ENCODE measurements at places on chromosomes 2 and 18.

GRCh38 chr2:649426-650342 lies 27.5 kb downstream of the TMEM18 start:
- DNase-seq = no peak

DNA sequence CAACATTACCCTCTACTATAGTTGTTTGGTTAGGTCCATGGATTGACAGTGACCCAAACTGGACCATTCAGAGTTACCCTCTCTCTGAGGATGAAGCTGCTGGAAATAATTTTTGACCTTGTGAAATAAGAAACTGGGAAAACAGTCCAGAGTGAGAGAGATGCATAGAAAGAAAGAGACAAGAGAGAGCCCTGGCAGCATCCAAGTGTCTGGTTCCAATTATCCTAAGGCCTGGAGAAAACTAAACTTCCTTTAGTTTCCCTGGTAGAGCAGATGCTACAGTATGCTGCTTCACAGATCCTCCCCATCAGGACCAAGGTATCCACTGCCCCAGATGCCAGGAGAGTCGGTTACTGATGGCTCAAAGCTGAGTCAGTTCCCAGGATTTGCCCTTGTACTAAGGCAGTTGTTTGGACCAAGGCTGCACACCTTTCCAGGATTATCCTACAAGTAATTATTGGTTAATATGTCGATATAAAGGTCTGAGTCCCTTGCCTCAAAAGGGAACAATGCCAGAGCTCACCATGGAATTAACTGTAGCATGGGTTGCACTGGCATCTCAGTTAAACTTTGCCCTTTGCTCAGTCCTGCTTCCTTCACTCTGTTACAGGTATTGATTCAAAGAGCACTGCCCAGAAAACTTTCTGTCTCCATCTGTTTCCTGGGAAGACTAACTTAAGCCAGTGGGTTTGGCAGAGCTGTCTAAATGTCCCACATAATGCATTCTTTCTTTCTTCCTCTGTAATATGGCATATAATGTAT lies 14.6 kb upstream of the CHN1 start:
- no peak for DNase-seq

GRCh38 chr2:56960581-56960980 lies 776.8 kb downstream of the CCDC85A start:
- DNase-seq = no peak

- DNase-seq = no peak
These were observed 108.2 kb upstream of the ERBB4 start for GRCh38 chr2:212646698-212647366.

DNA sequence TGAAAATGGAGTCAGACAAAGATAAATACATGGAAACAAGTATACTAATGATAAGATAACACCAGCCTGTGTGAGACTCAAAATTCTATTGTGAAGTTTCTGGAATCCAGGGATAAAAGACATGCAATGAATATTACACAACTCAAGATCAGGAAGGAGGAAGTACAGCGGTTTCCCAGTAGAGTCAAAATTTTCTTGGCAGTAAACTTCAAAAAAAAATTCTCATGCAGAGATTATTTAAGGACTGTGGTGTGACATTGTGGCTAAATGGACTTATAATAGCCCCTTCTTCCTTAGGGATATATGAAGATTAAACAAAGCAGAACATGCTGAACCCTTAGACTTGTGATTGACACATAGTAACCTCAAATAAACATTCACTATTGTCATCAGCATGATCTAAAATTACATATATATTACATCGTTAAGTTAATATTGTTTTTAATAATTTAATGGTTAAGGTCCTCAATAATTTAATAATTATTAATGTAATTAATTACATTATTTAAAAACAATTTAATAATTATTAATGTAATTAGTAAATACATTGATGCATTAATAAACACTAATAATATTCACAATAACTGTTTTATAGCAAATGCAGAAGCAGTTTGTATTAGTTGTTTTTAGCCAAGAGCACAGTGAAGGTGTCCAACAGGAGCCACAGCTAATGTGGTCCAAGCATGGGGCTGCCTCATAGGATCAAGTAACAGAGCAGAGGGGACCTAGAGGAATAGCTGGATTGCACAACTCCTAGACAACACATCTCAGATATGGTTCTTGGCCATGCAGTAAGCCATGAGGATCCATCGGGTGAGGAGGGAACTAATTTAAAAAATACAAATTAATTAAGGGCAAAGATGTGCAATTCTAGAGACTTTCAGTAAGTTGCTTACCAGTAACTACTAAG lies 77.3 kb downstream of the POLE4 start:
- DNase-seq = no peak

GRCh38 chr18:23226391-23226790 lies 91.1 kb downstream of the CABLES1 start:
- DNase-seq = no peak

GRCh38 chr2:182057002-182057401 lies 71.3 kb downstream of the PPP1R1C start:
- no peak for DNase-seq

GRCh38 chr2:12287220-12287751 lies 429.4 kb upstream of the TRIB2 start:
- DNase-seq = no peak

DNA sequence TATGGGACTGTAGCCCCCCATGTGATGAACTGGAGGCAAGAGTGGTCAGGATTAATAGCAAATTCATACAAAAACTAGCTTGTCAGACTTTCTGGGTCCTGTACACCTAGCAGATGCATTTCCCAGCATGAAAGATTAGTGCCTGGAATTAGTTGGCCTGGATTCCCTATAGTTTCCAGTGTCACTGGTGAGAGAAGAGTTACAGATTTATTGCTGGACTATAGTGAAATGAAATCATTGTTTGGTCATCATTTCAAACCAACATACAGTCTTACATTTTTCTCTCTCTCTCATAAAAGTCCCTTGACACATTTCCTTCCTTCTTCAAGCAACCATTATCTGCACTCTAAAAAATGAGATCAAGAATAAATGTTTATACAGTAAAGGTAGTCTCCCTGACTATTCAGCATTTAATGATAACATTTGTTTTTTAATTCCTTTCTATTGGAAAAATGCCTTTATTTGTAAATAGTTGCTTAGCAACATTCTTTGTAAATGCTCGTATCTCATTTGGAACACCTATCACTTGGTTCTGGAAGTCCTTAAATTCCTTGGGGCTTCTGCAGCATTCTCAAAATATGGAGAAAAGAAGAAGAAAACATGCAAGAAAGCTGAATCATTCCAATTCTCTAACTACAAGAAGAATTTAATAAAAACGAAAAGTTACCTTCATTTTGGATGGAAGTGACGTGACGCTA lies 144.4 kb downstream of the MREG start:
- DNase-seq = no peak

DNA sequence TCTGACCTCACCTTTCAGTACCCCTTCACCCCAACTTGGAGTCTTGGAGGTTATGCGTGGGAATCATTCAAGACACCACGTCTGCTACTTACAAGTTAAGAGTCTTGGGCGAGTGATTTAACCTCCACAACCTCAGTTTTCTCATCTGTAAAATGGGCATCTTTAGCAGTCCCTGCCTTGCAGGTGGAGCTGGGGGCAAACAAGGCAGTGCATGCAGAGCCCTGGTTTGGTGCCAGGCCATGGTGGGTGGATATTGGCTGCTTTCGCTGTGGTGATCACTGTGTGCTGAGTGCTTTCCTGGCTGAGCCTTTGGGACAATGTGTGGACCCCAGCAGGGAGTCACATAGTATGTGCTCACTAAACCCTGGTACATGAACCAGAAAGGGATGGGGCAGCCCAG lies 20.4 kb upstream of the PTMA start:
- DNase-seq = no peak

DNA sequence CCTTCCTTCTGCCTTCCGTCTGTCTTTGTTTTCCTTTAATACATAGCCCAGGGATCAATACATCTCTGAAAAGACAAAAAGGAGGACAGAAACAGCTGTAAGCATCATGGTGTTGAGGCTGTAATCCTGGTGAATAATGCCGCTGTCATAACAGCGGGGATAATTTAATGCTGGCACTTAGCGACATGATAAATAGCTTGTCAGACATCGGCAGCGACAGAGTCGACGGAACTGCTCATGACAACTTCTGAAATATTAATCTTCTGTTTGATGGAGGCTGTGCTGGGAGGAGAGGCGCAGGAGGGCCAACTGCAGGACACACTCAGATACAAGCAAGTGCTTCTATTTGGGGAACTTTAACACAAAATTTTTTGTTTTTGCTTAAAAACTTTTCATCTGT lies 602.2 kb downstream of the GALR1 start:
- DNase-seq = no peak

DNA sequence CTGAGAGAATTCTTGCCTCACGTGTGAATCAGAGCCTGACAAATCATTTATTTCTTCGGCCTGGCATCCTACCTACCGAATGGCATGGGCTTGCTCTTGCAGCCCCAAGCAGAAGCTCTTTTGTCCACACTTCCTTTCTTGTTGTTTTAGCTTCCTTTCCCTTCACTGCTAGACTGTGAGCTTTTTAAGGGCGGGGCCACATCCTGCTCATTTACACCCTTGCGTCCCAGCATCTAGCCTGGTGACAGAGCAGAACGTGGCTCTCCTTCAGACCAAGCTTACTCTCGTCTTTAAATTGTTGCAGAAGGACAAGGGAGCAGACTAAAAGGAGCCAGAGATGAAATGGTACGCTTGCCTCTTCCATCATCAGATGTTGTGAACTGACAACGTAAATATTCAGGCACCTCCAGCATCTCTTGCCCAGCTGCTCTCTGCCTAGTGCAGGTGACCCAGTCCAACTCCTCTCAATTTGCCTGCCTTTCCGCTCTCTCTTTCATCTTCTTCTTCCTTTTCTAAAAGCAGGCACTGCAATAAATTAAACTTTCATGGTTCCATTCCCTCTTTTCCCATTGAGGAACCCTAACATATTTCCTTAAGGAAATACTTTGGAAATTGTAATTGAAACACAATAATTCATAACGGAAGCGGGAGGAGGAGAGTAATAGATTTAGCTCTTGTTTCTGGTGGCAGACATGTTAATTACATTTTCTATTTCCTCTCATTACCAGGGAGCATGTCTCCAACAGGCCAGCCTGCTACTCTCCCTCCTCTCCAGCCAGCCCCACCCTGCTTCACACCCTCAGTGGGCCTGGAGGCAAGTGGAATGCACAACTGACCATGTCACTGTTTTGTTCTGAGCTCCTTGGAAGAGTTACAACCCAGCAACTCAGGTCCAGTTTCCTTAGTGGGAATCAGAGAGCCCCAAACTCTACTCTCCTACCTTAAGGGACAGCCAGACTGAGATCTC lies 228.1 kb upstream of the TRIB2 start:
- DNase-seq = peak; percentile 66

DNA sequence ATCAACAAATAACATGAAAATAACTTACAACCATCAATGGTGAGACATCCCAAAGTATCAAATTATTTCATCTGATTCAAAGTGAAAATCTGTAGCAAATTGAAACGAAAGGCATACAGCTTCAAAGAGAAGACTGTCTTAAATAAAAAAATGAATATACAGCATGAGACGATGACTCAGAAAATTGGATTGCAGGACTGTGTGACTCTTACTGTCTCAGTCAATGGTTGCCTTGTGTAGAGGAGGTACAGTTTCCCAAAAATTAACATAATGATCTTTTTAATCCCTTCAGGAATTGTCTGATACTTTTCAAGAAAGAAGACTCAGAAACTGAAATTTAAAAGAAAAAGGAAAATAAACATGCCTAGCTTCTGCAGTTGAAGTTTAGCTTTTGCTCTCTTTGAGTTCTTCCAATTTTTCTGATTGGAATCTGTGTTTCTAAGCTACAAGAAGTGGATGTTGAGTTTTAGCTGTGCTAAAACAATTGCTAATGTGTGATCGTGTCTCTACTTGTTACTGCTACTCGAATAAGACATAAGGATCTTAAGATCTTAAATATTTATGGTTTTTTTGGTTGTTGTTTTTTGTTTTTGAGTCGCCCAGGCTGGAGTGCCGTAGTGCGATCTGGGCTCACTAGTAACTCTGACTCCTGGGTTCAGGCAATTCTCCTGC lies 41.1 kb upstream of the EPB41L3 start:
- no peak for DNase-seq

GRCh38 chr2:105184420-105184819 lies 57.1 kb upstream of the GPR45 start:
- DNase-seq = no peak

GRCh38 chr18:79465392-79465991 lies 69.8 kb downstream of the NFATC1 start:
- DNase-seq = no peak

DNA sequence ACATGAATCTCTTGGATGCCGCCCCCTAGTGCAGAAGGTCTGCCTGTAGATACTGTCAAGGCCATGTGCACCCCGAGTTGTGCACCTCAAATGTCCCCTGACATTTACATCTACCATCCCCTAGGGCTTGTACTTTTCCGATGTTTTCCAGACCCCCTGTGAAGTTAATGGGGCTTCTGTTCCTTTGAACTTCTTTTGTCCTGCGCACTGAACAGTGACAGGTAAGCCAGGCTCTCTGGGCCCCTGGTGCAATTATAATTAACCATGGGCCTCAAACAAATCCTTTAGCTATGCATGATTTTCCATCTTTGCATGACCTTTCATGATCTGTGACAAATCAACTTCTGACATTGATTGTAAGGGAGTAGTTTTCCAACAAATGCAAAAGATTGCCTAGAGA lies 158.4 kb downstream of the FHOD3 start:
- no peak for DNase-seq

GRCh38 chr2:222844323-222844722 lies 16.5 kb upstream of the ACSL3 start:
- no peak for DNase-seq

DNA sequence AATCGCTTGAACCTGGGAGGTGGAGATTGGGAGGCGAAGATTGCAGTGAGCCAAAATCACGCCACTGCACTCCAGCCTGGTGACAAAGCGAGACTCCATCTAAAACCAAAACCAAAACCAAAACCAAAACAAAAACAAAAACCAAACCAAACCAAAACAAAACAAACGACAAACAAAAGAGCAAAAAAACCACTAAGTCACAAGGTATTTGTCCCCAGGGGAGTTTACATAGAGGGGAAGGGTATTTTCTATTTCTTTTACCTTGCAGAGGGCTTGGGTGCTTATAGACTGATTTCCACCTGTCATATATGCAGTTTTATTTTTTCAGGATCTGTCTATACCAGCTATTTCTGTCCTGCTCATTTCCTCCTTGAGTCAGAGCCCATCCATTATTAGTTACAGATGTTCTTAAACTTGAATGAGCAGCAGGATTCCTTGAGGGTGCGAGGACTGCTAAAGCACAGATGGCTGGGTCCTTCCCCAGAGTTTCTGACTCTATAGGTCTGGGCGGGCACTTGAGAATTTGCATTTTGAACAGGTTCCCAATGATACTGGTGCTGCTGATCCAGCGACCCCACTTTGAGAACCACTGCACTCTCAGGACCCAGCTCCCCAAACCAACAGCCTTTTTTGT lies 102.2 kb upstream of the UXS1 start:
- DNase-seq = no peak

- DNase-seq = no peak
These were observed 35.5 kb upstream of the PELI1 start for GRCh38 chr2:64179582-64180321.
